Mesothelial cell of epicardium (in vitro differentiated cells): ENCODE measurements at places on chromosomes 2 and 18. TPM values are rescaled to one million over a fixed set of nuclear protein-coding genes. Genes with fewer than 3 reads are reported as not detected.

ORC2 gene
- 33.7 to 38.3 TPM (median 37.5 TPM) in 3 replicates for total RNA-seq

TCF7L1 gene
- 44.4 to 48.3 TPM (median 45.7 TPM) in 3 replicates for total RNA-seq

MBOAT2 gene
- 51.4 to 54.2 TPM (median 53.0 TPM) in 3 replicates for total RNA-seq

AQP4 gene
- 0.34 to 0.51 TPM (median 0.51 TPM) in 3 replicates for total RNA-seq

- no peak for DNase-seq
These were observed 664 bp downstream of the CCT4 start for GRCh38 chr2:61887717-61888266.

DNA sequence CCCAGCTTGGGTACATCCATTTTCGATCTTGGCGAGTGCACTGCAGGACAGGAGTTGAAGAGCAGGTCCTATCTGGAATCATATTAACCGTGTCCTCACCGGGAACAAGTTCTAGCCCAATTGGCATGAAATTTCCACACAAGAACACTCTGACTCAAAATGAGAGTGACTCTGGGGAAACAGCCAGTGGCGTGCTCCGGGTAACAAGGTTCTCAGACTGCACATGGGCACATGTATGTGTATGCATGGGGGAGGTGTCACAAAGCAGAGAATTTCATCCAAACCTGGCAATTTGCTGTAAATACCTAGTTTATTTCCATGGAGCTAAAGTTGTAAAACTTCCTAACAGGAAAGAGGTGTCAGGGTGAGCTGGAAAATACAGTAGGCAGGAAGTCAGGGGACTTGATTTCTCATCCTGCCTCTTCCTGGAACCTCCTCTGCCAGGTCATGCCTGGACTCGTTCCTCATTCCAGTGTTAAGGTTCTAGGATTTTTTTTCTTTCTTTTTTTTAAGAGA lies 1.7 kb downstream of the TUBB6 start:
- no peak for DNase-seq

DNA sequence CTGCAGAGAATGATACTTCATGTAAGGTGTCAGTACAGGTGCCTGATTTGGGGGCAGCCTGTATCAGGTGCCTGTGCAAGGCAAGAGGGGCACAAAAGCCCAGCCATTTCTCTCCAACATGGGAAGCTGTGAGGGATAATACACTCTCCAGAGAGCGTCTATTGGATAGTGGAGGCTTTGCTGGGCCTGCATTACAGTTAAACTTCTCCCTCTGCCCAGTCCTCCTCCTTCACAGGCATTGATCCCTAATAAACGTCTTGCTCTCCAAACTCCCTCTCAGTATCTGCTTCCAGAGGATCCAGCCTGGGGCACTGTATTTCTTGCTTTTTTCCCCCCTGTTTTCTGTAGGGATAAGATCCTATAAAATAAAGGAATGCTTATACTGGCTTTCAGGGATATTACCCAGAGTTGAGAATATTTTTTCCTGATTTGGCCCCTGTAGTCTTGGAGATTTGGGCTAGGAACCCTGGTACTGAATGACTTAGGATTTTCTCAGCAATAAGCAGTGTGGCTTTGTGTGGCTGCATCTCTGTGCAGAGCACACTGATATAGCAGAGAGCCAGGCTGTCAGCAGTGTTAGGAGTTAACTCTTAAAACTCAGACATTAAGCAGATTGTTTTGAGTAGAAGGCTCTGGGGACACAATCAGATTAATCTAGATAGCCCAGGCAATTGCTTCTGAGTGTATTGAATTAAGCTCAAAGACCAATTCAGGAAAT lies 330.6 kb downstream of the CYRIA start:
- no peak for DNase-seq

- no peak for DNase-seq
These were observed 112.1 kb downstream of the NCKAP5 start for GRCh38 chr2:133456156-133456555.

DNA sequence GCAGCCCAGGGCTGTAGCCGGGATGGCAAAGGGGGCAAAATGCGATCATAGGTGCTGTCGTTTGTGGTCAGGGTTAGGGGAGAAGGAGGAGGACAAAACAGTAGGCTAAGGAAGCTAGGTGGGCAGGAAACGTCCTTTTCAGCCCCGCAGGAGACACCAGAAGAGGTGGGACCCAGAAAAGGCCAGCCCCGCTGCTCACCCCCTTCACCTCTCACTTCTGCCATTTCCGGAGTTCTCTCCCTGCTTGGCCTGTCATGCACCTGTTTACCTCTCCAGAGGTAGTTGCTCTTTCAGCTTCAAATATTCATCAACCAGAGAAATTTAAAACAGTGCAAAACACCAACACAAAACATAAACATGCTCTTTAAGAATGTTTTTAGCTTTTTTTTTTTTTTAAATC lies 849 bp downstream of the AQP4 start:
- no peak for DNase-seq

GRCh38 chr18:36492604-36493329 lies 195.3 kb downstream of the FHOD3 start:
- DNase-seq = no peak

GRCh38 chr2:63587814-63588384 lies 378 bp downstream of the WDPCP start:
- no peak for DNase-seq
